ENCODE measurements at places on chromosomes 6 and 20.

GRCh38 chr6:160102956-160103824 lies 18.4 kb upstream of the SLC22A1 start:
- peak; percentile 42 for DNase-seq

GRCh38 chr6:142373268-142374090 lies 71.7 kb downstream of the ADGRG6 start:
- DNase-seq, result peak; percentile 2

DNA sequence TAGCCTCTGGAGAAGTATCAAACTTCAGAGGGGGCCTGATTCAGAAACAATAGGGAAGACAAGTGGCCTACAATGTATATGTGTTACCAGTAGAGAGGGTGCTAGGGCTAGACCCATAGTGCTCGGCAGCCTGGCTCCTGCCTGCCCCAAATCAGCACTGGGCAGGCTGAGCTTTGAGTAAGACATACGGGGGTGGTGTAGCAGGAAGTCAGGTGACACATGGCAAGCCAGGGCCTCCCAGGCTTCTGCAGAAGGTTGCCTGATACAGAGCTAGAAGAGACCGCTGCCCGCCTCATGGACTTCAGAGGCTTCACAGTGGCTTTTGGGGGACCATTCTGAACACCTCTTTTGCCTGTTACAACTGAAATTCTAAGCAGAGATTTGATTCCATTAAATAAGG lies 43.4 kb downstream of the RALY start:
- DNase-seq, result no peak

- DNase-seq, result no peak
Observed at GRCh38 chr20:44533928-44534327, 12.1 kb upstream of the SERINC3 start.

- no peak for DNase-seq
Observed at GRCh38 chr20:34706912-34707784, 3.0 kb downstream of the TP53INP2 start.

DNA sequence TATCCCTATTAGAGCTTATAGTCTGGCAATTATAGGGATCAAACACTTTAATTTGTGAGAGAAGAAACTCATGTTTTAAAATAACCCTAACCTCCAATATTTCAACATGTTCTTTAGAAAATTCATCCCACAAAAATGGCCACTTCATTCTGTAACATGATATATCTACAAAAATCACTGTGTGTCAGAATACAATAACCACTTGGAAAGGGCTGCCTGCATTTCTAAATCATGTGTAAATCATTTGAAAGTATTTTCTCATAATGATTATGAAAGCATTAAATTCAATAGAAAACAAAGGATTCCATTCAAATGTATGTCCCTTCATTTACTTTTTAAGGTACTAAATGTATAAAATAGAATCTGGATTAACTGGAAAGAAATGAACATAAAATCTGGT lies 101.4 kb upstream of the NHSL1 start:
- DNase-seq, result no peak

DNA sequence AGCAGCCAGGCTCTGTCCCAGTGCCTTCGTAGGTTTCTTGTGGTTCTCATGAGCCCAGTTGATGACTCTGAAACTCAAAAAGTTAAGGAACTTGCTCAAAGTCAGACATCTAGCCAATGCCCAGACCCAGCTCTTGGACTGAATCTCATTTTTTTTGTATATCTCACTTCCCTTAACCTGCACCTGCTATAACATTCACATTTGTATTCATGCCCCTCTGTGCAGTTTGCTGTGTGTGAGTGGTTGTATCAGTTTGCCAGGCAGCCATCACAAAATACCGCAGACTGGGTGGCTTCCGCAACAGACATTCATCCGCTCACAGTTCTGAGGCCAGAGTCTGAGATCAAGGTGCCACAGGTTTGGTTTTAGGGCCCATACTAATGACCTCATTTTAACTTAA lies 49.9 kb downstream of the IPCEF1 start:
- no peak for DNase-seq

DNA sequence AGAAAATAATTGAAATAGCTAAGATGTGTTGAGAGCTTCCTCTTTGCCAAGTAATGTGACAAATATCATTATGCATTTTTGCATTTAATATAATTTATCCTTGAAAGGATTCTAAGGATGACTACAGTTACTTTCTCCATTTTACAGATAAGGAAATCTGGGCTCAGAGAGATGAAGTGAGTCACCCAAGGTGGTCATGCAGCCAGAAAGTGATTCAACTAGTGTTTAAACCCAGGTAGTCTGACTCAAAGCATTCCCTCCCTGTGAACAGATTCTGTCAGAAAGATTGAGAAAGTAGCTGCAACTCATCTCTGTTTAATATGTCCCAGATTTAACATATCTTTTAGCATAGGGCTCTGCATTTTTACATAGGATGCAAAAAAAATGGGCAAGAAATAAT lies 28.1 kb downstream of the NRSN1 start:
- DNase-seq, result no peak

DNA sequence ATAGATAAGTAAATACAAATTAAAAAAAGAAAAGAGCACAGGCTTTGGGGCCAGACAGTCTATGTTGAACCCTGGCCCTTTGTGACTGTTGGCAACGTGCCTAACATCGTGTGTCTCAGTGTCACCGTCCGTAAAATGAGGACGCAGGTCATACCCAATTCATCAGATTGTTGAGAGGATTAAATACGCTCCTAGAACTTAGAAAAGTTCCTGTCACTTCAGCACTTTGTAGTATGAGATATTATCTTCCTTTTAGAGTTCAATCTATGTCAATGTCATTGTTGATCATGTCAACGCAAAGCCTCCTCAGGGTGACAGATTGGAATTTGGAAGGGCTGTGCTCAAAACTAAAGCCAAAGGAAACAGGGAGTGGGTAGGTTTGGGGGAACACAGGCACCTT lies 21.7 kb downstream of the SERPINB1 start:
- no peak for DNase-seq
